ENCODE measurements at places on chromosomes 5 and 9.

DNA sequence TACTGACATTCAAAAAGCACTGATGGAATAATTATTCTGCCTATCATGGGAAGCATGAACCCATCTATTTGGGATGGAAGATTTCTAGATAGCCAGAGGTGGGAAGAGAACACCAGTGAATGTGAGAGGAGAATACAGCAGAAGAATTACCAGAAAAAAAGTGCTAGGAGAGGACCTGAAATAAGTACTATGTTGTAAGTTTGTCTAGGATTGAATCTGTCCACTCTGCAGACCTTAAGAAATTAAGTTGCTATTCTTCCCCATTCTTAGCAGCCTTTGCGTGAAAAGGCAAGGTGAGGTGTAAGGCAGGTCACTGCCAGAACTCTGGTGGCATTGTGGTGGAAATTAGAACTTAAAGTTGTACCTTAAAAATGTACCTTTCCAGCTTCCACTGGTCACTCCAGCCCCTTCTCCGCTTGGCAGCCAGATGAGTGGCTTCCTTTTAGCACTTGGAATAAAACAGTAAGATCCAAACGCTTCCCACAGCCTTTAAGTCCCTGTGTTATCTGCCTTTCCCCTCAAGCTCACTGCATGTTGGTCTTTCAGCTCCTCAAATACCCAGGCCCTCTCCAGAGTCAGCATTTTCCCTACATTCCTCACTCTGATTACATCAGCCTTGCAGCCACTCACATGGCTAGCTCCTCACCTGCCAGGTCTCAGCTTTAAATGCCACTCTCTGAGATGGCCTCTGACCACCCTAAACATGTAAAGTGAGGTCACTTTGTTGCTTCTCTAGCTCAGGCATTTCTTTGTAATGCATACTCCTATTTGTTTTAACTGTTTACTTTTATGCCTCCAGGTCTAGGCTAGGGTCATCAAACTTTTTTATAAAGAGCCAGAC, 253.0 kb downstream of the EPB41L4A start:
- DNase-seq = no peak

GRCh38 chr5:105057893-105058292, 1495.3 kb upstream of the NUDT12 start:
- DNase-seq = no peak

GRCh38 chr9:128369024-128369706, 2.0 kb upstream of the URM1 start:
- DNase-seq = no peak

DNA sequence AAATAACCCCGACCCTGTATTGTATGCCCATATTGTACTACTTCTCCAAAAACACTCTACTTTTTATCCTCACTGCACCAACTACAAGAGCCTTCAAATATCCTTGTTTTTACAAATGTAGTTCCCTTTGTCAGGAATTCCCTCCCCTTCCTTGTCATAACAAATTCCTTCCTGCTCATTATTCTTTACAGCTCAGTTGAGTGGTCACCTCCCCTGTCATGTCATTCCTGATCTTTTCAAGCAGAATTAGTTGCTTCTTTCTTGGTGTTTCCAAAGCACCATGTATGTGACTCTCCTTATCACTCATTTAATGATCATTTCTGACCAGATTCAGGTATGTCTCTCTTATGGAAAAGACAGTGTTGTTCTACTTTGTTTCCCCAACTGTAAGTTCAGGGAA, 194.2 kb upstream of the SMC2 start:
- DNase-seq = no peak

DNA sequence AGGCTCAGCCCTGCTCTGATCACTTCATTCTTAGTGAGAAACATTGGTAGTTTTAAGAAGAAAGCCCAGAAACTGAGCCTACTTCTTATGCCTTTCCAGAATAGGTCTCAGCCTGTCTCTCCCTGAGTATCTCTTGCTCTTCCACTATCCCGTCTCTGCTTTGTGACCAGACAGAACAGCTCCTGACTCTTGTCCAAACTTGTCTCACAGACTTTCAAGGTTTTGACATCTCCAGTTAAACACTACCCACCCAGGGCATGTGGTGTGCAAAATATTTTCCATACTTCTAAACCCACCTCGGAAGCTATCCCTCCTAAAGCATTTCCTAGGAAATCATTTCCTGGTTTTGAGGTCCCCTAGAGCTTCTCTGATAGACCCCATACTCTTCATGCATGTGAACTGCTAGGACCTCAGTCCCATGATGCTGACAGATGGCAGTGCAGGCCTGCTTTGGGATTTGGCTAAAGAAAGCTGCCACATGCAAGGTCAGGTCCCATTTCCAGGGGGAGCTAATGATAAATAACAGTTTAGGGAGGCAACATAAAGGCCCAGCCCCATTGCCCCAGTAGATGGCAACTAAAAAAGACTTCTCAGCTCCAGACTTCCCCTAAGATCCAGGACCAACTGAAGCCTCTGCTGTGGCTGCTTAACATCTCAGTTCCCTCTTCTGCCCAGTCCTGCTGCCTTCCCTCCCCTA, 211.5 kb downstream of the MED10 start:
- no peak for DNase-seq

DNA sequence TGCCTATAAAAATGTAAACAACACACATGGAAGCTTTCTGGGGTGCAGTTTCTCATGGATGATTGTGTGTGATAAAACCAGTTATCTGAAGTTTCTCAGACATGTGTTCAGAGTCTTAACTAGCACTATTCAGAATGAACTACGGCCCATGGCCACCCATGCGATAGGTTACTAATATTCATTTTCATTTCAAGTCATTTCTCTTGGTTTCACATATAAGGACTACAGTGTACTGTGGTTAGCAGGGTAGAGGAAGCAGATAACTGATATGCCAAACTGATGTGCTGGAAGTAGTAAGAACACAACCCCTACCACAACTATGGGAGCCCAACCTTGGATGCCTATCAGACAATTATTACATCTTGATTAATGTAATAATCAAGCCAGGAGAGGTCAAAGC, 372.1 kb downstream of the DTWD2 start:
- DNase-seq = no peak

- no peak for DNase-seq
These were observed 88.3 kb downstream of the NSUN2 start for GRCh38 chr5:6544561-6544935.

GRCh38 chr5:116573279-116573701, 1.3 kb downstream of the SEMA6A start:
- DNase-seq = no peak

All from CD4-positive, alpha-beta T cell (primary cell).